ENCODE measurements at places on chromosomes 2 and 18.

- no peak for DNase-seq
These were observed 39.3 kb downstream of the GKN2 start for GRCh38 chr2:68913359-68913758.

DNA sequence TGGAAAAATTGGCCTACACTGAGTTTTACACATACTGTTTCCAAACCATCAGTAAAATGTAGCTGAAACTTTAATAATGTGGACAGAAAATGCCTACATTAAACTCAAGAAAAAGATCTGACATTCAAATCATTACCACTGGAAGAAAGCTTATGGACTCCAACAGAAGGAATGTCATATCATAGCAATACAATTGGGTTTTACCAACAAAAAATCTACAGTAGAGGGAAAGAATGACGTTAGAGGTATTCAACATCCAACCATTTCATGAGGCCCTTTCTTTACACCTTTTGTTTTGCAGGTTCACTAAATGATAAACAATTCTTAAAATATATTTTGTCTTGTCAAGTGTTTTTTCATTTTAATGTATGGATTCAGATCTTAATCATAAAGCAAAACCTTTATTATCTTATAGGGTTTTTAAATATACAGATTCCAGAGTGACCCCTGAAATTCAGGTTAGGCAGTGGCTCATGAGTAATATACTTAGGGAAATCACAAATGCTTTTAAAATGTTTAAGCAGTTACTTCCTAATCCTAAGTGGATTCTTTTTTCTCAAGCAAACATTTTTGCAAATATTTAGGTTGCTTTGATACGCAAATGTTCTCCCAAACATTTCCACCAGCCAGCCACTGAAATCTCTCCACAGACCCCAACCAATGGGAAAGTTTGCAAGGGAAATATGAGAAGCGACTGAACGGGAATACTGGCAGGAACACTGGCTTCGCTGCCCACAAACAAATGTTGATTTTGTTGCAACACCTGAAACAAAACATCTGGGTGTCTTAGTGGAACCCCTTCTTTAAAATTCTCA lies 168.7 kb downstream of the TCF4 start:
- no peak for DNase-seq

DNA sequence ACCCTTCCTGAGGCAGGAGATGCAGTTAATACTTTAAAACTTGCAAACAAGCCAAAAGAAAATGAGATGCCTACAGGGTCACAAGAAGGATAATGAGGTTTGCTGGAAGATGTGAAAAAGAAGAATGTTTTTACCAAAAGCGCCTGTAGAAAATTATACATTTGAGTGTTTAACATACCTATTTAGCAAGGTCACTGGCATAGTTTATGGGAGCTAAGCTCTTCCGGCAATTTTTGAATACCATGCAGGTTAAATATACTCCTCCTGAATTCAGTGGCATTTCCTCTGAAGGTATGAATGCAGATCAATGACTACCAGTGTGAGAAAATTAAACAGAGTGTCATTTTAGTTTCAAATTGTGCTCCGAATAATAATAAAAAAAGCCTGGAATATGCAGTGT lies 21.2 kb upstream of the MAP3K20 start:
- no peak for DNase-seq

- no peak for DNase-seq
These were observed 1504.4 kb upstream of the ZEB2 start for GRCh38 chr2:146024212-146024743.

DNA sequence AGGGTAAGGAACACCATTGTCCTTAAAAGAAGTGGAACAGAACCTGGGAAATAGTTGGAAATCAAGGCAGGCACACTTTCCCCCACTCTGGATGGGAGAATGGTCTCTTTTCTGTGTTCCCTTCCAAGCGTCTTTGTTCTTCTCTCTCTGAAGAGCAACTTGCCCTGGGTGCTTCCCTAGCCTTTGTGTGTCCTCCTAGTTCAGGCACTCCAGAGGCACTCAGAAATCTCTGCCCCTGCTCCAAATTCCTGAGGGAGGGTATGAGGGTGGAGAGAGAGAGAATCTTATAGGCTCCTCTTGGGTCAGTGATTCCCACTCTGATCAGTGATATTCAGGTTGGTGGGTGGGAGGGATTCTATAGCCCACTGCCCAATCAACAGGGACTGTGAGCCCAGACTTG lies 8.8 kb upstream of the SIX2 start:
- no peak for DNase-seq

Data from kidney glomerular epithelial cell (primary cell).